A549 treated with dexamethasone at 1 μM for 4 hours (cell line): ENCODE measurements at places on chromosomes 2 and 18. TPM values are rescaled to one million over a fixed set of nuclear protein-coding genes. Genes with fewer than 3 reads are reported as not detected.

ITGA6 gene
- 39.1 to 59.5 TPM (median 51.5 TPM) in 5 replicates for total RNA-seq

SPATS2L gene
- 119 to 141 TPM (median 132 TPM) in 5 replicates for total RNA-seq

EGR4 gene
- 0.09 to 0.27 TPM (median 0.12 TPM) in 5 replicates for total RNA-seq

NYAP2 gene
- total RNA-seq: 0.02 to 0.04 TPM (median 0.03 TPM) in 4 of 5 replicates, not detected in the other

C1QL2 gene
- 0.30 to 0.86 TPM (median 0.67 TPM) in 5 replicates for total RNA-seq

CAPN10 gene
- 14.6 to 25.0 TPM (median 22.2 TPM) in 5 replicates for total RNA-seq
